ENCODE measurements at places on chromosomes 11 and 22.

- DNase-seq, result no peak
These were observed 212.5 kb downstream of the CSNK2A3 start for GRCh38 chr11:11140510-11140909.

DNA sequence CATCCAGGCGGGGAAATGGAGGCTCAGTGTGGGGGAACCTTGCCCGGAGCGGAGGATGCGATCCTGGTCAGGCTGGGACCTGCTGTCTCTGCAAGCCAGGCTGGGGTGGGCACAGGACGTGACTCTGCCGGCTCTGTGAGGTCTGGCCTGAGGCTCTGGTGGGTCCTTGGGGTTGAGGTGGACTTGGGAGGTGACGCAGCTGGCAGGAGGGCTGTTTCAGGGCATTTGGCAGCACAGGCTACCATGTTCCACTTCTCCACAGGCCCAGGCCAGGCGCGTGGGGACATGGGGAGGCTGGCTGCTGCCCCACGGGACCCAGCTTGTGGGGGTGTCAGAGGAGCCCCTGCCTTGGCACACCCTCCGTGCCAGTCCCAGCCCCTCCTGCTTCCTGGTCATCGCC is 1199.7 kb downstream of the BRD1 start:
- DNase-seq, result no peak

DNA sequence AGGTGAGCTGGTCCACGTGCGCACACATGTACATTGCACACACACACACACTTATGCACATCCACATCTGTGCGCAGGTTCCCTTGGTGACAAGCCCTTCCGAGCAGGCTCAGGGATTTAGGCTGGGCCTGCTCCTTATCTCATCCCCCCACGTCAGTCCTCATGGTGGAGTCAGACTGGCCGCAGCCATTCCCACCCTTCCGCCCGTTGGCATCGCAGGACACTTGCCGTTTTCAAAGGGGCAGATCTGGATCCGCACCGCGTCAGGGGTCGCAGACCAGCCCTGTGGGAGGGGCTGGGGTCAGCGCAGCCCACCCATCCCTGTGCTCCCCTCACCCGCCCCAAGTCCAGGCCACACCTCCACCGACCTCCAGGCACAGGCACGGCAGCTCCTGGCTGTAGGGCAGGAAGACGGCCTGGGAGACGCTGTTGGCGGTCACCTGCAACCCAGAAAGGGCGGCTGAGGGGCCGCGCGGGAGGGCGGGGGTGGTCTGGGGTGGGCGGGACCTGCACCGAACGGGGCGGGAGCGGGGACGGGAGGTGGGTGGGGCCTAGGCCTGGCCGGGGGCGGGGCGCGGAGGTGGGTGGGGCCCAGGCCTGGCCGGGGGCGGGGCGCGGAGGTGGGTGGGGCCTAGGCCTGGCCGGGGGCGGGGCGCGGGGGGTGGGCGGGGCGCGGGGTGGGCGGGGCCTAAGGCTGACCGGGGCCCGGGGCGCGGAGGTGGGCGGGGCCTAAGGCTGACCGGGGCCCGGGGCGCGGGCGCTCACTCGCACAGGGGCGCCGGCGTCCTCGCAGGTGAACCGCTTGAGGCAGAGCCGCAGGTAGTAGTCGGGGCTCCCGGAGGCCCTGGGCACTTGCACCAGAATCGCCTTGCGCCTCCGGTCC is 13.3 kb downstream of the IL17REL start:
- no peak for DNase-seq

GRCh38 chr11:94934846-94935245 is 38.5 kb downstream of the CWC15 start:
- DNase-seq, result no peak

GRCh38 chr11:12128301-12128751 is 17.9 kb downstream of the MICAL2 start:
- no peak for DNase-seq

GRCh38 chr11:32224580-32224979 is 133.7 kb downstream of the RCN1 start:
- DNase-seq, result no peak

DNA sequence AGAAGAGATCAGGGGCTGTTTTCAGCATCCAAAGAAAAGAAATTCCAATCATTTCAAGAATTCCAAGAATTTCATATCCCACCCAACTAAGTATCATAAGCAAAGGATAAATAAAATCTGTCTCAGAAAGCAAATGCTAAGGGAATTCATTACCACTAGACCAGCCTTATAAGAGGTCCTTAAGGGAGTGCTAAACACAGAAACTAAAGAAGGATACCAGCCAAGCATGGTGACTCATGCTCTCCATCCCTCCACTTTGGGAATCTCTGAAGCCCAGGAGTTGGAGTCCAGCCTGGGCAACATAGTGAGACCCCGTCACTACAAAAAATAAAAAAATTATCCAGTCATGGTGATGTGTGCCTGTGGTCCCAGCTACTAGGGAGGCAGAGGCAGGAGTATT is 17.8 kb downstream of the FADD start:
- no peak for DNase-seq

- DNase-seq, result no peak
These were observed 754.2 kb downstream of the FAM181B start for GRCh38 chr11:81979448-81979847.

GRCh38 chr11:36278531-36279282 is 10.5 kb downstream of the COMMD9 start:
- DNase-seq, result no peak

DNA sequence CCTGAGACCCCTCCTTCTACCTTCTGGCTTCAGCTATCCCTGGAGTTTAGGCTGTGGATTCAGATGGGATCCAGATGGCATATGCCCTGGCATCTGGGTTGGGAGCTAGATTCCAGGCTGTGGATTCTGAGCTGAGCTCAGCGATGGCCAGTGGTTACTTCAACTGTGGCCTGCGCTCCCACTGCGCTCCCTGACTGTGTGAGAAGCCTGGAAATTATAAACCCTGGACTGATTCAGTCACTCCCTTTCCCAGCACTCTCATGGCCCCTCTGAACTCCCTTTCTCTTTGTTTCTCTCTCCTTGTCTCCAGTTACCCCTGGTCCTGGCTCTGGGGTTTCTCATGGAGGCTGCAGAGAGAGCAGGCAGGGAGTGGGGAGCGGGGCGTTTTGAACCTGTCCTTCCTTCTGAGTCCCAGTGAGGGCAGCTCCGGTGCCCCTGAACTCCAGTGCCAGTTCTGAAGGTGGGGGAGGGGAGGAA is 4.8 kb downstream of the ARHGEF17 start:
- DNase-seq, result no peak

- DNase-seq, result no peak
These were observed 60.9 kb upstream of the EED start for GRCh38 chr11:86183694-86184093.

All from NCI-H1092 treated with DMSO at 0.1 percent for 48 hours (cell line).